ENCODE measurements at places on chromosomes 3 and 15.
A peak's percentile ranks its signal among the peaks of the same experiment; 100 is the strongest.

DNA sequence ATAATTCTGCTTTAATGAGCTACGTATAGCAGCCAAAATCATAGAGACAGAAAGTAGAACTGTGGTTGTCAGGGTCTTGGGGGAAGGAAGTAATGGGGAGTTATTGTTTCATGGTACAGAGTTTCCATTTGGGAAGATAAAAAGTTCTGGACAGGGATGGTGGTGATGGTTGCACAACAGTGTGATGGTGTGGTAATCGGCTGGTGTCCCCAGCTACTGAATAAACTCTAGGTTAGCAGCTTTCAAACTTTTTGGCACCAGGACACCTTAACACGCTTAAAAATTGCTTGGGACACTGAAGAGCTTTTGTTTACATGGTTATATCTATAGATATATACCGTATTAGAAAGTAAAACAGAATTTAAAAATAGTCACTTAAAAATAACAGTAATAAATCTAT is 166.0 kb downstream of the NEK11 start:
- no peak for DNase-seq

DNA sequence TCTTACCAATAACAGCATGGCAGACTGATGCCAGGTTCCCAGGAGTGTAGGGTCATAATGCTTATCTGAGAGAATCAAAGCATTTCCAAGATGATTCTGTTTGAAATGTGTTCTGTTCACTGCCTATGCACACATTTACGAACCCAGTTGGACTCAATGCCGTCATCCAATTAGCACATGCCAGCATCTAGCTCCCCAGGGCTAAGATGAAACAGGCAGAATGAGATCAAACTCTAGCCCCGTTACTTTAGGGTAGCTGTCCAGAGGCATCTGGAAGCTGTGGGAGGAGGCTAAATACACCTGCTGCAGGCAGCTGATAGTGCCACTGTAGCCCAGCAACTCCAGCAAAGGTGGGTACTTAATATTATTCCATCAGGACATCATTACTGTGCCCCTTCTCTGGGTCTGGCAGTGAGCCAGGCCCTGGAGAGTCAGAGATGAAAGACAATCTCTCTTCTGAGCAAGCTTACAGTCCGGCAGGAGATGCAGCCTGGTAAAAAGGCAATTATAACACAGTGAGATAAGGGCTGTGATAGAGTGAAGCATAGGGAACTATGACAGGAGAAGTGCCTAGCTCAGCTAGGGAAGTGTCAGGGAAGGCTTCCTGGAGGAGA is 156.4 kb upstream of the PPP2R3A start:
- DNase-seq = no peak

DNA sequence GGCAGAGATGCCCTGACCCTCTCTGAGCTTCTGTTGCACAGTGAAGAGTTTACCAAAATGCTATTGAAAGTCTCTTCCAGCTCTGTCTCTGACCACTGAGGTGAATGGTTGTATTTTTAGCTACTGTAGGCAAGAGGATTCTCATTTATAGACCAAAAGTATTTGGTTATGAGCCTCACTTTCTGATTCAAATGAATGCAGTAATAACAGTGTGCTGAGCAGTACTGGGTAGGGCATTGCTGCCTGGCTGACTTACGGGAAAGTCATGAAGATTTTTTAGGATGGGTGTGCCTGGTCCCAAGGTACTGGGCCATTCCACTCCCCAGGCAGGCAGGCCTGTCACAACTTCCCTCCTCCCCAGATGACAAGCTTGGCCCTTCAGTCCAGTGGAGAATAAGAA is 15.5 kb downstream of the PLA1A start:
- no peak for DNase-seq

GRCh38 chr3:49422379-49423248 is at the start of gene AMT:
Gene AMT (minus strand): TSS chr3:49422473. CDS start chr3:49422450, 23 bp downstream.
- no peak for DNase-seq

- no peak for DNase-seq
These were observed 34.8 kb downstream of the MCF2L2 start for GRCh38 chr3:183393625-183394024.

DNA sequence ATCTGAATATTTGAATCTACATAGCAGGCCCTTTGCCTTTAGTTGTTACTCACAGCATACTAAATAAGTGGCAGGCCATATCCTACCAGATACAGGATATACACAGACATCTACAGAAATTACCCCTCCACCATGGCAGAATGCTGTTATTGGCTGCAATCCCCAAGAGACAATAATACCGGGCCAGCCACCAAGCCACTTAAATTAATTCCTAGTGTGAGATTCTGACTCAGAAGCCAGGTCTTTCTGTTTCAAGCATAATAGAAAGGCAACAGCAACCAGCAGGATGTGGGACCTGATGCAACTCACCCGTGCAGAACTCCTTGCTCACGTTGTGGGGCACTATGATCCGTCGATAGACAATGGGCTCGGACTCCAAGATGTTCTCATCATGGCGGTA is 39.8 kb downstream of the CLK3 start:
- no peak for DNase-seq

- no peak for DNase-seq
These were observed 116.9 kb downstream of the DCLK3 start for GRCh38 chr3:36647423-36647853.

GRCh38 chr3:55880357-55880756 is 393.3 kb upstream of the WNT5A start:
- no peak for DNase-seq

DNA sequence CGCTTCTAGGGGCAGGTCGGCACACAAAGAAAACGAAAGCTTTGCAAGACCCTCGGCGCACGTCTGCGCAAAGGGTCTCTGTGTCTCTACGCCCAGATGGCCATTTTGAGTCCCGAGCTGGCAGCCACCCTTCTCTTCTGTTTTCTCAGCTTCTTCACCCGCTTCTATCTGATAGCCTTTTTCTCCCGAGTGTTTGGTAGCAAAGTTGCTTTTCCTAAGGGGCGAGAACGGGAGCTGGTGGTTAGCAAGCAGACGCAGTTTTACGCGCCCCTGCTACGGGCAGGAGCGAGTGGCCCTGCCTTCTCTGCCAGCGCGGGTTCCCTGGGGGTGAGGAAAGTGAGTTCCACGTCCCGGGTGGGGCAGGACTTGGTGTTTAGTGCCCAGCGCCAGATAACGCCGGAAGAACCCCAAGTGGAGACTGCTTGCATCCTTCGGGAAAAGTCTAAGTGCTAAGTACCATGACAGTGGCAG is 2.9 kb upstream of the MKRN2 start:
- no peak for DNase-seq

GRCh38 chr15:65338366-65338765 is 33.9 kb downstream of the RNU5B-1 start:
- DNase-seq = no peak

DNA sequence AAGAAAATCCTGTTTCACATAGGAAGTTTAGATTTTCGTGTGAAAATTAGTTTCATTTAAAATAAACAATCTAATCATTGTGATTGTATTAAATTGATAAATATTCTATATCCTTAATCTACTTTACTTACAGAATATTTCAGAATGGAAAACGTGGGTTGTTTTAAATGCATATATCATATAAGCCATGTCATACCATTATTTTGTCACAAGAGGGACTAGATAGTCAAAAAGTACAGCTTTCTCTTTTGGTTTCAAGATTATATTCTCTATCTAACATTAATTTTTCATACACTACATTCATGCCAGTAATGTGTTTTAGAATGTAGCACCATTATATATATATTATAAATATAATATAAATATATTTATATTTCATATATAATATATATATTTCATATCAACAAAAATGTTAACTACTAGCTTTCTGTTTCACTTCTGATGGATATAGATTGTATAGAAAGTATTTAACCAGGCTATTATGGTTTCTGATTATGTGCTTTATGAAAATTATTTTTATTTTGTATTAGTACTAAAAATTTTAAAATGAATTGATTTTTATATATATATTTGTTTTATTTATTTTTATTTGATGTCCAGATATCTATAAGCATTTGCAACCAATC is 45.3 kb downstream of the OSTN start:
- DNase-seq = no peak

DNA sequence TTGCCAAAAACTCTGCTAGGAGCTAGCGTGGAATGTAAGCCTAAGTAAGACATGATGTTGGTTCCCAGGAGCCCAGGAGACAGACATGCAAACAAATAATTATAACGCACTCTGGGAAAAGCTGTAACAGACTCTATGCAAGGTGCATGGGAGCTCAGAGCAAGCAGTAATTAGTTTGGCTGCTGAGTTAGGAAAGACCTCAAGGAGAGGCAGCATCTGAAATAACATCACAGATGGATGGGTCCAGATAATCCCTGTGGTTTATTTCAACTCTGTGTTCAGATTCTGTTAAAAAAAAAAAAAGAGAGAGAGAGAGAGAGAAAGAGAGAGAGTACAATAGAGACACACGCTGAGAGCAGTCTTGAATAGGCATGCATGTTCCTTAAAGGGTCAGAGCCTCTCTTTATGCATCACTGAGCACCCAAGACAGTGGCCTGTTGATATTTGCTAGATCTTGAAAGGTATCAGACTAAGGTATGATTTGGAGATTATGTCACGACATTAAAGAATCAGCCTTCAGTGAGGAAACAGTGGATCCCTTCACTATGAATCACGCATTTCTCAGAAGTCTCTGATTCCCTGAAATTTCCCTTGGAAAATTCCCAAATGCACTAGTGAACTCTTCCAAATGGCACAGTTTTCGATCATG is 124.4 kb upstream of the LIPC start:
- DNase-seq = no peak

DNA sequence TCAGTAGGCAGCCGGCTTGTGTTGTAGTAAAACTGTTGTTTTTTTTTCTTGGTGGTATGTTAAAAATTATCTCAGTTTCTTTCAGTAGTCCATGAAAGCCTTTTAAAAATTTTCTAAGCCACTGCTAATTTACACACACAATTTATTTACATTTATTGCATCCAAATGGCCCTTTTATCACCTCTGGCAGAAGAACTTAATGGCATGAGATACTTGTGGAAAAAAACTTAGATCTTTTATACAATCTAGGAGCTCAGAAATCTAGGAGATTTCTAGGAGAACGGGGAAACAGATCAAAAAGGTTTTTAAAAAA is 1.4 kb downstream of the PPP2R3A start:
- DNase-seq = no peak

DNA sequence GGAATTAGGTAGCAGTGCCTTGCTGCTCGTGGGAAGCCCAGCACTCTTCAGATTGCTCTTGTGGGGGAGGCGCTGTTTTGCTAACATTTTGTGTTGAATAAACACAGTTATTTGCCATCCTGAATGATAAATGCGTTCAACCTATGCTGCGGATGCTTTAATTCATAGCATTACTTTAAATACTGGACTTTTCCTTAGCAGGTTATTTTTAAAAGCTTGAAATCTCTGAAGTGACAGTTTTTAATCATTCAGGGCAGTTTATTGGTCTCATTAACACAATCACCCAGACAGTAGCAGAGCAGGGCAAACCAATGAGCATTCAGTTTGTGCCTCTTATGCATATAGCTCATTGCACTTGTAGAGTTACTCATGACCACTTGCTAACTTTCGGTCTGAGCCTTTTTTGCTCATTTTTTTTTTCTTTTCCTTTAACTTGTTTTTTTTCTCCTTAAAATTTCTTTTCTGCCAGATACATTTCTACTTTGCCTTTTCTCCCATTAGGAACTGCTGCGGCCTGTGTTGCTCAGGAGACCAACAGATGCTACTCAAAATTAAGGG is 5.2 kb downstream of the CACNA2D3 start:
- DNase-seq = no peak

DNA sequence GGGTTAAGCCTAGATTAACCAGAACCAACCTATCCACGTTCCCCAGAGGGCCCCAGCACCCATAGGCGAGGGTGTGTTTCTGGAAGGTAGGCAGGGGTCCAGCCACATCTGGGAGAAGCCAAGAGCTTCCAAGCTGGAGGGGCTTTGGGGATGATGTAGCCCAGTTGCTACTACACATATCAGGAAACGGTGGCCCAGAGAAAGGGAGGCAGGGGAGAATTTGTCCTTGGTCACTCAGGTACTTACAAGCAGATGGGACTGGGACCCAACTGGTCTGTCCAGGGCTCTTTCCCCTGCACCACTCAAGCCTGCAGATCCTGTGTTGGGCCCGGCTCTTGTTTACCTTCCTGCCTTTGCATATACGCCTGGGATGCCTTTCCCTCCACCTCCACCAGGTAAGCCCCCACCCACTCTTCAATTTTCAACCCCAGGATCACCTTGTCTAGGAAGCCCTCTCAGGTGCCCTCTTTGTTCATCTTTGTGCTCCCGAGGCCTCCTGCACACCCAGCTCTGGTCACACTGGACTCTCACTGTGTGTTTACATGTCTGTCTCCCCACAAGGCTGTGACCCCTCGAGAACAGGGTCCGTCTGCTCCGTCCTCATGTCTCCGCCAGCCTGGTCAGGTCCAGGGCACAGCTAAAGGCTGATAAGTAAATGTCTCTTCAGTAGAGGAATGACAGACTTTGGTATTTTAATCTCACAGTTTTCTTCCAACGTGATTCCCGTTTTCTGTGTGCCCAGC is 204.4 kb upstream of the LINGO1 start:
- no peak for DNase-seq

GRCh38 chr3:154195620-154196356 is 74.6 kb downstream of the ARHGEF26 start:
- no peak for DNase-seq

DNA sequence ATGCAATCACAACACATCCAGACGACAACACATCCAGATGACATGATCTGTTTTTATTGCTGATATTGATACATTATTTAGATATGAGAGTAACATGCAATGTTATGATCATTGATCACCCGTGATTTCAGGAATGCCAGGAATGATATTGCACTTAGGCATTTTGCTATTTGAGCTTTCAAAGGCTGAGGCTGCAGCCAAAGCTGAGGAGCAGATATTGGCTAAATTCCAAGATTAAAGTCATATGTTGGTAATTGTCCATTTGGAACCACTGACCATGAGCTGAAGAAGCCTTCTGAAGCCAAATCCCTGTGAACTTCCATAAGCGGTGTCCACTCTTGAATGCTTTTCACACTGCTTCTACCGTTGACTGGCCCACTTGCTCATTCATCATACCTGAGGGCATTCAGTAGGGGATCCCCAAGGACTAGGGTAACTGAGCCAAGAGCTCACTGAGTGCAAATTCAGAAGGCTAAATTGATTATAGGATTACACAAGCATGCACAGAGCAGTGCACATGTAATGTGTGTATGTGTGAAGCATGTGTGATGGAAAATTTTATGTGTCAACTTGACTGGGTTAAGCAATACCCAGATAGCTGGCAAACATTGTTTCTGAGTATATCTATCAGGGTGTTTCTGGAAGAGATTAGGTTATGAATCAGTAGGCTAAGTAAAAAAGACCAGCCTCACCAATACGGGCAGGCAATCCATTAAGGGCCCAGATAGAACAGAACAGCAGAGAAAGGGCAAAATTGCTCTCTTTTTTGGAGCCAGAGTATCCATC is 92.1 kb upstream of the PLAAT1 start:
- DNase-seq = no peak

GRCh38 chr3:194098081-194098842 is 37.7 kb upstream of the HES1 start:
- no peak for DNase-seq

GRCh38 chr15:58438956-58439355 is 7.2 kb downstream of the LIPC start:
- peak; percentile 67 for DNase-seq

DNA sequence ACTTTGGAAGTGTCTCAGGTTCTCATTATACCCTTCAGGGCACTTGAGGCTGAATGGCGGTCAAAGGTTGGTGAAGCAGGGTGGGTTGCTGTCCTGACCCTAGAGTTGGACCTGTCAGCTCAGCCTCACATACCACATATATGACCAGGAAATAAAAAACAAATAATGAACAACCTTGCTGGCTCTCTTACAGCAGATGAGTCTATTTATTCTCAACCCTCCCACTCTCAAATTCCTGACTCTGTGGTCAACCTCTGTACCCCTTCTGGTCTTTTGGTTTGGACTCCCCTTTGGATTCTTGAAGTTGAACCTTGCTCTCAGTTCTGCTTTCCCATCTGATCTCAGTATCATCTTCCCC is 16.9 kb downstream of the PPP2R3A start:
- no peak for DNase-seq
